ENCODE measurements at places on chromosomes 2 and 18. TPM values are rescaled to one million over a fixed set of nuclear protein-coding genes. Genes with fewer than 3 reads are reported as not detected.

The BCL2 gene
- 0.72 TPM for total RNA-seq

The ZNF892 gene
- 8.1 TPM for total RNA-seq

- DNase-seq = no peak
Observed at GRCh38 chr18:79772108-79772864, 25.5 kb upstream of the KCNG2 start.

GRCh38 chr18:68764016-68764415 is 33.9 kb upstream of the CCDC102B start:
- DNase-seq = no peak

DNA sequence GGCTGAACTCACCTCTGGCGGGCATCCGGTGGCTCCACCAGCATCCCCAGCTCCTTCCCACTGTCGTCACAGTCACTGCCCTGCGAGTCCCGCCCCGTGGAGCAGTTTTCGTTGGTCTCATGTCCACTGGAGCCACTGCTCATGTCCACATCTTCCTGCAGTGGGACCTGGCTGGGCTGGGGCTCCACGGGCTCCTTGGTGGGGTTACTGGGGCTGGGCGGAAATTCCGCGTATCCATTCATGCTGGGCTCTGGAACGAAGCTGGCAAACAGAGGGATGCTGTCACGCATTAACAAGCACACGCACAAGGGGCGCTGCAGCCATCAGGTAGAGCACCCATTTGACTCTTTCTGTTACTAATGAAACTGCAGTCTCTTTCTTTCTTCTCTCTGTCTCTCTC is 10.7 kb downstream of the PER2 start:
- no peak for DNase-seq

The TMEM17 gene
- total RNA-seq = 4.1 TPM

GRCh38 chr18:70072678-70073077 is 125.0 kb upstream of the CD226 start:
- no peak for DNase-seq

The PTPN4 gene
- 45.9 TPM for total RNA-seq

The REG3A gene
- total RNA-seq = not detected

The LYPD6 gene
- 0.31 TPM for total RNA-seq

The CXCR1 gene
- total RNA-seq = not detected

DNA sequence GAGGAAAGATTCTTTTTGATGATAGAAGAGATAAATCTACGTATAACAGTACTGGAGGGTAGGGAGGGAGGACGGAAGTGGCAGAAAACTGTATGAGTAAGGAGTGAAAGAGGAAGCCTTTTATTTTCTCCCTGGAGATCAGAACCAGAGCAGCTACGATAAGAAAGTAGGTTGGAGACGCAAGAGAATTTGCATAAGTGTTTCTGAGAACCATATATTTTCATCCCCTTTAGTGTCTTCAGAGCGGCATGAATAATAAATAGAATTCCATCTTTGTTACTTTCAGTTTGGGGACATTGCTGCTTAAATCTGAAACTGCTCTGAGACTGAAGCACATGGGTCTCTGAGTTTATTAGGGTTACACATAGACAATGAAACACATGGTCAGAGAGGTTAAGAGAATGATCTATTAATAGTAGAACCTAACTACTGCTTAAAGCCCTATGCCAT is 230.2 kb upstream of the TNP1 start:
- DNase-seq = no peak

All from Panc1 (cell line).